ENCODE measurements at places on chromosomes 5 and 9. TPM values are rescaled to one million over a fixed set of nuclear protein-coding genes. Genes with fewer than 3 reads are reported as not detected.

CORO2A gene
- polyA plus RNA-seq = 0.32 TPM

GRCh38 chr5:107376546-107377276, 294.0 kb downstream of the EFNA5 start:
- no peak for DNase-seq

NME5 gene
- polyA plus RNA-seq = 0.85 TPM

DNA sequence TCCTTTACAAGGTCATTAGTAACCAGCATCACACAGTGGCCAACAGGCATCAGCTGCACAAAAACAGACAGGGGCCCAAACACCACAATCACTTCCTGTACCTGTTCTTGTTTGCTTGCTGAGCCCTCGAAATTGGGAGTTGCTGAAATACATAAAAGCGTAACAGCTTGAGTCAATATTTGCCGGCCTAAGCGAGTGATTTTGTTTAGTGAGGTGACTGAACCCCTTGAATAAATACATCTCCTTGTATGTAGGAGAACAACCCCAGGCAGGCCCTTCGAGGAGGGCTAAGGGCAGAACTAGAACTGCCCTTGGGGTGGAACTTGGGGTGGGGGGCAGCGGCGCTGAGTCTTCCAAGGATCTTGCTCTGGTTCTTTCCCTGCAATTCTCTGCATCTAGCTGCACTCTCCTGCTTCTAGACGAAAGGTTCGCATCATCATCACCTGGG, 502.5 kb downstream of the RASEF start:
- DNase-seq = no peak

DNA sequence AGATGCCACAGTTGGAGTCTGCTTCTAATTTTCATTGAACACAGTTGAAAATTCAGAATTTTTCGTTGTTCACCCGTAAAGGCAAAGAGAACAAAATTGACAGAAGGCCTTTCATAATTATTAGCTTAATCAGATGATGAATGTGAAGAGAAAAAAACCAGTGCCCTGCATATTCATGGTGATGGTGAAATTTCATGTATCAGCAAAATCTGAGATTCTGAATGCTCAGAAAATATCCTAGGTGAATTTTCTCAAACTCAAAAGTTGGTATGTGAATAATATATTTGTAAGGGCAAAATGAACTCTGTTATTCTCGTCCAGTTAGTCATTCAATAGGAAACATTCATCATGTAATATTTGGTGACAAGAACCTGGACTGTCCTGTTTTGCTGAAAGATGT, 135.9 kb upstream of the DHFR start:
- DNase-seq = no peak

- DNase-seq = no peak
These were observed 381.4 kb upstream of the CD180 start for GRCh38 chr5:67578011-67578410.

DNA sequence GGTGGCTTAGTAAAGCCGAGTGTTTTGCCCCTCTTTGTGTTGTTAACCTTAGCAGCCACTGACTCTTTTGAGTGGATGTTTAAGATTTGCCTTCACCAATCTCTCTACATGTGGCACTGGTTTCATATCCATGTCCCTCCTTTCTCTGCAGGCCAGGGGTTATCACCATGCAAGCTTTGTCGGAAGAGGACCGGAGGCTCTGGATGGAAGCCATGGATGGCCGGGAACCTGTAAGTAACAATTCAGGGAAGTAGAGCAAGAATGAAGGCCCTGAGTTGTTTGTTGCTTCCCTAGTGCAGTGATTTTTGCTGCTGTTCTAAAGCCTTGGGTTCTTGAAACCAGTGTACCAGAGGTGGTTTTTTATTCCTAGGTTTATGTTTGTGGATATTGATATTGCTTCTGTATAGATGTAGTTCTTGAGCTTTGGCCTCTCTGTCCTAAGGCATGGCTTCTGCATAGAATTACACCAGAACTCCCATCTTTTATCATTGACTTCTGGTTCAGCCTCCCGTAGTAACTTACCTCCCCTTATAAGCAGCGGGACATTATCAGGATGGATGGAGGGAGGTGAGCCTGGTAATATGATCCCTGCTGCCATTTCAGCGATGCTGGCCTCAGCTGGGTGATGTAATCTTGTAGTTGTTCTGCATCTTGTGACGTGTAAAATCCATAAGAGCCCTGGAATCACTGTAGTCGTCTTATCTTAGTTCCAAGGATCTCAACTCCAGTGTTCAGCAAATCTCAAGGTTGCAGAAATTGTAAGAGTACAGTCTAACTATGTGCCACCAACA, 161.9 kb downstream of the ARHGAP26 start:
- DNase-seq = no peak

- peak; percentile 91 for DNase-seq
These were observed 85.0 kb upstream of the COL5A1 start for GRCh38 chr9:134556531-134557068.

ADAM19 gene
- polyA plus RNA-seq = 17.2 TPM

GRCh38 chr9:571066-571465, 270.4 kb upstream of the DMRT1 start:
- no peak for DNase-seq

DNA sequence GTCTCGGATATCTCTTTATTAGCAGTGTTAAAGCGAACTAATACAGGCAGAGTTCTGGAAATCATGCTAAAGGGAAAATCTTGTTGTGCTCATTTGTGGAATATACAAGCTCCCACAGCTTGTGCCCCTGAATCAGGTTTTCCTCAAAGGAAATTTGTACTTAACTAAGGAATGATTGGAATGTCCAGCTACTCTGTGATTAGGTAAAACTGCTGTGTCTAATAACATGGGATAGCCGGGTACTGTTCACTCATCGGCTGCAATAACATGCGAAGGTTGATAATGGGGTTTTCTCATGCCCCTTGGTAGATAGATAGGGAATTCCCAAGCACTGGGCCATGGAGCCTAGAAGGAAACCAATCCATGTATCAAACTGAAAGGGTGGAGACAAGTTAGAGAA, 306.7 kb downstream of the NR2F1-AS1 start:
- no peak for DNase-seq

DNA sequence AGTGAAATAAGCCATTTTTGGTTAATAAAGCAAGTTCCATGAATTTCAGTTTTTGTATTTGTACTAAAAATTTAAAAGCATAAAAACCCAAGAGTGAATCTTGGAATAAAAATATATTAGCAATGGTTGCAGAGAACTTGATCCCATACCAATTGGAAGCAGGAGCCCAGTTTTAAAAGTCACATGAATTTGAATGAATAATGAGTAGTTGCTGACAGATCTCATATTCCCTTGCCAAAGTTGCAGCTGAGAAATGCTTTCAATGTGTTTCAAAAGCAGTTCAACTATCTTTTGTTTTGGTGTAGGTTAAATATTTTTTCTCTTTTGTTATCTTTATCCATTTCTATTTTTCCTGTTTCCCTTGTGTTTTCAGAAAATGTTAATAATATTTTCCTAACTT, 818.6 kb downstream of the CDH18 start:
- peak; percentile 26 for DNase-seq

GRCh38 chr9:126155756-126156664, 170.6 kb upstream of the MVB12B start:
- no peak for DNase-seq

DNA sequence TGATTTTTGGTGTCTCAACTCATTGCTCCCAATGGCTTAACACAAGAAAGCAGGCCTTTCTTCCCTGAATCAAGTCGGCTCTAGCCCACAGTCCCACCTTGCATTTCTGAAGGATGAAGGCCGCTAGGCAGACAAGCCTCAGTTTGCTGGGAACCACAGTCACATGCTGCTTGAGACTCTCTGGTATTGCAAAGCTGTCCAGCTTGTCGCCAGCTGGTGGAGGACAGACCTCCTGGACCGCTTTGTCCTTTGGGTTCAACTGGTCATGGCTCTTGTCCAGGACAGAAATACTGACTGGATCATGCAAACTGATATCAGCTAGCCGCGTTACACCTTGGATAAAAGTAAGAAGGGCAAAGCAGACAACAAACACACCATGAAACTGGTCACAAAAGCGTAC, 23.1 kb downstream of the DDX31 start:
- no peak for DNase-seq

ADGRD2 gene
- polyA plus RNA-seq = 0.08 TPM

- DNase-seq = no peak
These were observed 38.4 kb downstream of the LHFPL2 start for GRCh38 chr5:78610163-78610583.

FNBP1 gene
- polyA plus RNA-seq = 19.1 TPM

BTNL9 gene
- 20.9 TPM for polyA plus RNA-seq

SH3RF2 gene
- 9.3 TPM for polyA plus RNA-seq

DNA sequence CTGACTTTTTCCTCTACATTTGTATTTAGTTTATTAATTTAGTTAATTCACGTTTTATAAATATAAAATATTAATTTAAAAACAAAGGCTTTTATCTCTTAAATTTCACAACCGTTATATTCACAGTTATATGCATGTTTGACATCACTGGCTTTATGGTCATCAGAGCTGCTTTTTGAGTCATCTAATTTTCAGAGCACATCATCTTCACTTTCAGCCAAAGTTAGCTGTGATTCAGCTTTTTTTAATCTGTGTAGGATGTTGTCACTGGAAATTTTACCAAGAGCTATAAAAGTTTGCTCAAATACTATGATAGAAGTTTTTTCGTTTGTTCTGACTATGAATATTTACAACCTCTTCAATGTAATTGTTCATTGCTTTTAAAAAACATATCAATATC, 12.4 kb downstream of the CDC37L1 start:
- no peak for DNase-seq

GRIA1 gene
- 1.0 TPM for polyA plus RNA-seq

DNA sequence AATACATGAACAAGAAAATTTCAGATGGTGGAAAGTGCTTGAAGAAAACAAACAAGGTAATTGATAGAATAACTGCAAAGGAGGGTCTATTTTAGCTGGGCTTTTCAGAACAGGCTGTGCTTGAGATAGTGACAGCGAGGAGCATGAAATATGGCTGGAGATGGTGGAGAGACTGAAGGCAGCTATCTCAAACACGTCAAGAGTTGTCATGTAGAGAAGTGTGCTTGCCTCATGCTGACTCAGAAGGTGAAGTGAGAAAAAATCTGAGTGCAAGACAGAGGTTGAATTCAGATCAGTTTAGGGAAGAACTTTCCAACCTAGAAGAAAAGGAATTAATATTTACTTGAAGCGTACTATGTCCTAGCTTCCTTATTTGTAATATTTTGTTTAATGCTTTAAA, 115.5 kb upstream of the RANBP3L start:
- no peak for DNase-seq

GRCh38 chr9:99150451-99151171, 45.7 kb downstream of the TGFBR1 start:
- no peak for DNase-seq

PCDHA9 gene
- polyA plus RNA-seq = not detected

LRRC70 gene
- polyA plus RNA-seq = 3.6 TPM

ZNF622 gene
- polyA plus RNA-seq = 20.1 TPM

ALDOB gene
- polyA plus RNA-seq = 0.51 TPM

OR1Q1 gene
- polyA plus RNA-seq = not detected

GRCh38 chr9:128374221-128374675, 3.1 kb downstream of the URM1 start:
- DNase-seq = no peak

GRCh38 chr5:126736141-126736540, 40.8 kb upstream of the LMNB1 start:
- no peak for DNase-seq

GRCh38 chr5:176536132-176536901, 885 bp downstream of the RNF44 start:
- no peak for DNase-seq

GRCh38 chr5:138339091-138339456, 1.0 kb downstream of the FAM53C start:
- no peak for DNase-seq

IL3 gene
- not detected for polyA plus RNA-seq

- no peak for DNase-seq
These were observed 15.1 kb upstream of the MAN2A1 start for GRCh38 chr5:109674596-109674995.

DNA sequence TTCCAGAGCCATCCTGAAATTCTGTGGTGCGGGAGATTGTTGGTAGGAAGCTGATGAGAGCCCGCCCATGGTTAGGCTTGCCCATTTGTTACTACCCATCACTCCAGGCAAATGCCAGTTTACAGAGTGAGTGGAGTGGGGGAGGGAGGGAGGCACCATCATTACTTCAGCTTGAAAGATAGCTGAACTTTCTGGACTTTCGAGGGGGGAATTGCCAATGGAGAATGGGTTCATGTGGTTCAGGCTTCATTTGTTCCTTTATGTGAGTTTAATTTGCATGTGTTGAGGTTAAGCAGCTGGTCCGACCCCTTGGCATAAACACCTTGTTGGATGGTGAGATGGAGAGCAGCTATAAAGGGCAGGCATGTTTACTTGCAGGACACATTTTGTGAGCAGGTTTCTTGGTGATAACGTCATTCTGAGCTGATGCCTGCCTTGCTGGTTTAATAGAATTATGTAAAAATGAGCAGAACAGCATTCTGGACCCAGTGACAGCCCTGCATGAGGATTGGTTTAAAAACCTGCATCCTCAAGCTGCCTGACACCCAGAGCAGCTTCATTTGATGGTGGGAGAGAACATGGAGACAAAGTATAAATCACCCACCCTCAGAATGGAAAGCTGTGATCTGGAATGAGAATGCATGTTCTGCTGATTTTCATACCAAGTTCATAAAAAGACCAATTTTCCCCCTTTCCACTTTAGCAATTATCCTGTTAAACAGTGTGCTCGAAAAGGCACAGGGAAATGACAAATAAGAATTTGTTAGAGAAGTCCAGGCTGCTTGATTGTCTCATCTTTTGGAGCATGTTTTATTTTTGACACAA, 106.3 kb downstream of the TRIO start:
- DNase-seq = no peak

GRCh38 chr5:157388111-157388710, 71.8 kb upstream of the NIPAL4 start:
- DNase-seq = no peak

Data from forelimb muscle (tissue), 1 donor.